ENCODE measurements at places on chromosomes 6 and 20.

DNA sequence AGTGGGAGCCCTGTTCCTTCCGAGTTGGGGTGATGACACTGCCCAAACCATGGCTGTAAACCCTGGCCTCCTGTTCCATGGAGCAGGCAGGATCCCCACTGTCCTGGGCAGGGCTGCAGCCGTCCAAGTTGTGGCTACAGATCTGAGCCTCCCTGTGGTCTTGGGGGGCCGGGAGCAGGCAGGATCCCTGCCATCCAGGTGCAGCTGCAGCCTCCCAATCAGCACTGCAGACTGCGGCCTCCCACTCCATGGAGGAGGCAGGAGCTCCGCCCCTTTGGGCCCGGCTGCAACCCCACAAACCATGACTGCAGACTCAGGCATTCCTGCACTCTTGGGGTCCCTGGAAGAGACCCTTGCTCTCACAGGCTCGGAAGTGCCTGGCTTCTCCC lies 872.1 kb upstream of the GJE1 start:
- no peak for DNase-seq

- DNase-seq, result no peak
Measured at GRCh38 chr6:20997143-20997769, 463.0 kb downstream of the CDKAL1 start.

DNA sequence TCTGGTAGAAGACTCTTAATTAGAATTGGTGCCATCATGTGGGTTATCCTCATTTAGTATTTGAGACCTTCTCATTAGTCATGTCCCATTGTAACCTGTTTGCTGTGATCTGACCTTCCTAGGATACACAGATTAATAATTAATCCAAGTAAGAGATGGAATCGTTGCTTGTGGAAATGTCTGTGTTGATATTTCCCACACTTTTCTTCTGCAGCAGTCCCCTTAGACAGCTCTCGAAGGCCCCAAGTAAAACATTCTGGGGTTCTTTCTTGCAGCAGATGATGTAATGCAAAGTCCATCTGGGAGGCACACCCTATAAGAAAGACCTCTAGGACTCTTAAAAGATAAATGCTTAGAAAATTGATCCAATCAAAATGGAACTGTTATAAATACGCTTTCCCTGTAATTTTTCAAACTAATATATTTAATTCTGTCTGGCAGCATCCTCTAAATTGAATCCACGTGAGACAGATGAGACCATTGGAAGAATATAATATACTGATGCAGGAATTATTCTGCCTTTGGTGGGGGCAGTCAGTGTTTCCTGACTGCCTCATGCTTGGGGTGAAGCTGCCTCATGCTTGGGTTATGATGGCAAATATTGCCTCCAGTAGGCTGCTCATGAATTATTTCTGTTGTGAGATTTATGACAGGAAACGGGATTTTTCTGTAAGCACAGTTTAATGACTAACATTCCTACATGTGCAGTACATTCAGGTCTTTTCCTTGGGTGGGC lies 54.5 kb upstream of the ARMC2 start:
- no peak for DNase-seq

DNA sequence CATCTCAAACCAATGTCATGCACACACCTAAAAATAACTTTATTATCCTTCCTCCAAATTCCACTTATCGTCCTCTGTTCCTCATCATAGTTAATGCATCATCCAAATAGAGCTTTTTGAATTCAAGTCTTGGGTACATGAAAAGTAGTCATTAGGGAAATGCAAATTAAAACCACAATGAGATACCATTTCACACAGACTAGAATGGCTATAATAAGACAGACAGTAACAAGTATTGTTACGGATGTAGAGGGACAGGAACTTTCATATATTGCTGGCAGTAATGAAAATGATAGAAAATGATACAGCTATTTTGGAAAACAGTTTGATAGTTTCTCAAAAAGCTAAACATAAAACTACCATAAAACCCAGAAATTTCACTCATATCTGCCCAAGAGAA lies 59.1 kb downstream of the FHL5 start:
- no peak for DNase-seq

DNA sequence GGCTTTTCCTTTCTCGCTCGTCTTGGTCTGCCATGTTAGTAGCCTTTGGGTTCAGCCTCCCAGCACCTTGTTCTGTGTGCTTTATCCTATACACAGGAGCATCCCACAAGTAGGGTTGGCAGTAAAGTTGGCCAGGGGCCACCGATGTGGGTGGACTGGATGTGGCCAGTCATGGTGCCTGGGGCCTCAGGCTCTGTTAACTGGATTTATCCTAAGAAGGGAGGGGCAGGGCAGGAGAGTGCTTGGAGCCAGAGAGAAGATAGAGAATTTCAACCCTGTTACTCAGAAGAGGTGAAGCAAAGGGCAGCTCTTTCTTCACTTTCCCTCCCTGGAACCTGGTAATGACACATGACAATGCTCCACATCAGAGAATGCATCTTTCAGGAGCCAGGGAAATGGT lies 14.1 kb upstream of the SIRPB2 start:
- no peak for DNase-seq

DNA sequence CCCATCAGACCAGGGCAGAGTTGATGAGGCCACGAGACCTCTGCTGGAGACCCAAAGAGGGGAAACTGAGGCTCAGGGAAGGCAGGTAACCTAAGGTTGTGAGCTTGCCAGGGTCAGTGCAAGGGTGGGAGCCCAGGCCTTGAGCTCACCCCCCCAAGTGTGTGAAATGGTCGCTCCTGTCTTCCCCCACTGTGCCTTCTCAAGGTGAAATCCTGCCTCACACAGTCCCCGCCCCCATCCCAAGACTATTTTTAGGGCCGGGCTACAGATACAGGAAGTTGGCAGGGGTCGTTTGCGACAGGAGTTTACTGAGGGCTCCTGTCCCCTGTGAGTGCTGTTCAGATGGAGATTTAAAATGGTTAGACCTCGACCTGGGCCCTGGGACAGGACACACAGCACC lies 18.7 kb upstream of the GATA5 start:
- no peak for DNase-seq

- peak; percentile 11 for DNase-seq
Measured at GRCh38 chr20:38073307-38074071, 39.9 kb downstream of the RPRD1B start.

- no peak for DNase-seq
Measured at GRCh38 chr20:10388597-10388996, 45.4 kb downstream of the MKKS start.

- no peak for DNase-seq
Measured at GRCh38 chr6:161056451-161056850, 64.9 kb downstream of the MAP3K4 start.

DNA sequence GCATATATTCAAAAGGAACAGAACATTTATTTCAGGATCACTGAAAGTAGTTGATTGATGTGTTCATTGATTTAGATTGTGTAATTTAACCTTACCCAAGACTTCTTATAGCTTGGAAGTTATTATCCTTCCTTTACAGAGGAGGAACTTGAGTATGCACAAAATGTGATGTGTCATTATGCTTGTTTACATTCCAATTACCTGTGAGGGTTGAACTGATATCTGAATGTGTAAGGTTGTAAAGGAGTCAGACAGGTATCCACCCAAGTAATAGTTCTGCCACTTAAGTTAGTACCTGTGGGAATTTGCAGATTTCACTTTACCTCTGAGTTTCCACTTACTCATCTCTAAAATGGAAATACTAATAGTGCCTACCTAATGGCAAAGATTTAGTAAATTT lies 668.2 kb downstream of the DOK5 start:
- no peak for DNase-seq

- DNase-seq, result no peak
Measured at GRCh38 chr6:105952772-105953690, 133.1 kb upstream of the PRDM1 start.

DNA sequence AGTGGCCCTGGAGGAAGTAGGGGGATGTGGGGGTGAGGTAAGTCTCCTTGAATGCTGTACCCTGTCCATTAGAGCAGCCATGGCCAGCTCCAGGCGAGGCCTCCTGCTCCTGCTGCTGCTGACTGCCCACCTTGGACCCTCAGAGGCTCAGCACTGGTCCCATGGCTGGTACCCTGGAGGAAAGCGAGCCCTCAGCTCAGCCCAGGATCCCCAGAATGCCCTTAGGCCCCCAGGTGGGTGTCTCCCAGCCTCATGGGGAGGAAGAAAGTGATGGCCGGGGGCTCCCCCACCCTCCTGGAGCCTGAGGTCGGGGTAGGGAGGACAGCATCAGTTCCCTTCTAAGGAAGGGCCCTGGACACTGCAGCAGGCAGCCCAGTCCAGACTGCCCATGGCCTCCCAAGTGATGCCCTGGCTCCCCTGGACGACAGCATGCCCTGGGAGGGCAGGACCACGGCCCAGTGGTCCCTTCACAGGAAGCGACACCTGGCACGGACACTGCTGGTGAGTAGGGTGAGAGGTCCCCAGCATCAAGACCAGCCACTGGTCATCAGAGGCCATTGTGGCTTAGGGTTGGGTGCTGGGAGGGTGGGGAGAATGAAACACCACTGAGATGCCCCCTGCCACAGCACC lies 1.0 kb downstream of the GNRH2 start:
- no peak for DNase-seq

DNA sequence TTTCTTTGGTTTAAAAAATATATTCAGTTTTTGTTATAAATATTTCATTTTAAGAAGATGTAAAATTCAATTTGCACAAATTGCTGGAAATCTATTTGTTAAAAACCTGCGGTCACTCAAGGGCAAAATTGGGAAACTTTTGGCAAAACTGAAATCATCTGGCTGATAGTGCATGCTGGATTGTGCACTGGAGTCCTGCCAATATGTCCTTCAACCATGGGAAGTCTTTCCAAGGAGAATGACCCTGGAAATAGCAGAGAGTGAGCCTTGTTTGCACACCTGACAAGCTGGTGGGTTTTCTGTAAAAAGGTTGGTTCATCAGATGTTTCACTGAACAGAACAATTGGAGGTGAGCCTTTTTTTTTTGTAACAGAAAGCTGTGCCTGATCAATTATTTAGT lies 413.5 kb downstream of the BTBD3 start:
- DNase-seq, result no peak

- DNase-seq, result no peak
Measured at GRCh38 chr6:24927985-24928745, 7.6 kb downstream of the RIPOR2 start.

Measured in stimulated activated naive CD8-positive, alpha-beta T cell treated with anti-CD3 and anti-CD28 coated beads, Interleukin-15, amount 100 ng/mL, for 72 hours (primary cell).